ENCODE measurements at places on chromosomes 7 and 10.

GRCh38 chr10:128571745-128572144 is 445.5 kb upstream of the MKI67 start:
- no peak for DNase-seq

DNA sequence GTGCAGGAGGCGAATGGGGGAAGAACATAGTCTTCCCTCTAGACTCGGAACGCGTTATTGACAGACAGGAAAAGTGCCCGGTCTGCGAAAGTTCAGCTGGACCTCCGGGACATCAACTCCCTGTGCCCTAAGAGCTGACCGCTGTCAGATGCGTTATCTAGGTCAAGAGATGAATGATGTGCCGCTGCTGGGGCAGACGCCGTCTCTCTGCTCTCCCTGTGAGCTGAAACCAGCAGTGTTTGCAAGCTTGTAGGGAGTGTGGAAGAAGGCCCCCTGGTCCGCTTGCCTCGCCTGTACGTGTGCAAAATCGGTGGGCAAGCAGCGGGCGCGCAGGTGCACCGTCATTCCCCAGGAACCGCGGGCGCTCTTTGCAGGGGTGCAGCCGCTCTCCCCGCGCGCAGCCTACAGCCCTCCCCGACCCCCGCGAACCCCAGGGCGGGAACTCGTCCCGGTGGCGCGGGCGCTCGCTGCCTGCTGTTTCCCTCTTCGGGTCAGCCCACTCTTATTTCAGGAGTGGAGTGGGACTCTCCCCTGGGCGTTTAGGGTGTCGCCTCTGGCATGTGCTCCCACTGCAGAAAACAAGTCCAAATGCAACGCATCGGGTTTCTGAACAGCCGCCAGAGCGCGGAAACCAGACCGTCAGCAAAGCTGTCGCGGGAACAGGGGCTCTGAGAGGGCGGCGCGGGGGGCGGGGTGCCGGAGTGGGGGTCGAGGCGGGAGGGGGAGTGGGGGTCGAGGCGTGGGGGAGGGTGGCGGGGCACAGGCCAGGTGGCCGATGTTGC is 1.8 kb upstream of the PFKFB3 start:
- DNase-seq: no peak

DNA sequence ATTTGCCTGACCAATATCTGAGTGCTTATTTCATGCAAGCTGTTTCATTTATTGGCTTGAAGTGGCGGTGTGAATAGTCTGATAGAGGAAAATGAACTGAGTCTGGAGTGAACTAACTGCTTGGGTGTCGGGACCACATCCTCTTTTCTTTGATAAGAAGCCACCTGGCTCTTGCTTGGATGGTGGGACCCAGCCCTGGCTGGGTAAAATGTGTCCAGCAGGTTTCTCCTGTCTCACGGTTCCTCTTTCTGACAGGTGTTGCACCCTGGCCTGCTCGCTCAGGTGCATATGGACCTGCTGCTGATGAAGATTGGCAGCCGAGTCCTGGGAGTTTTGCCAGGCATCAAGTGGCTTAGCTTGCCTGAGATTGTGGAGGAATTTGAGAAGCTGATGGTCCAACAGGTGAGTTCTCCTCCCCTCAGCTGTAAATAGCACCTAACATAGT is 1.6 kb downstream of the ADCK2 start:
- DNase-seq: peak; percentile 49

DNA sequence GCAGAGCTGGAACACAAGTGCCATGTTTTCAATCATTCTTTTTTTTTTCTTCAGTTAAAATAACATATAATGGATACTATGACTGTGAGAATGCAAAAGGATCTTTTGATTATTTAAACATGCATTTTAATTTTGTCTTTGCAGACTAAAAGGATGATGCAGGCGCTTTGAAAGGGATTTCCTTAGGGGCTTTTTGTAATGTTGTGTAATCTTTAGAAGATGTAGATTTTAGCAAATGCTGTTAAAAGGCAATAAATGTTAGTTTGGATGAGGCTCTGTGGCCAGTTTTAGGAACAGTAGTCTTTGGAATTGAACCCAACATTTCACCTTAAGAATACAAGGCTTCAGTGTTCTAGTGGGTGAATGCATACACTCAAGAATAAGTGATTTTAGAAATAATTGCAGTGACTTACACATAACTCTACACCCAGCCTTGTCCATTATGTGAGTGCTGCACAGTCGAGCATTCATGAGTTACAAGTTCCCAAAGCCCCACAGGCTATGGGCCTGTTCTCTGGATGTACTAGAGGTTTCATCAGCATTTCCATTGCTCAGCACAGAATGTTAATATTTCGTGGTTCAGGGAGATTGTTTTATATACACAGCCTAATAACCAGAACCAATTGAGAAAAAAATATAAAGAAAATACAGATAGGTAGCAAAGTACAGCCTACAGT is 11.6 kb downstream of the PAPSS2 start:
- no peak for DNase-seq

GRCh38 chr7:150944066-150945042 is 33.8 kb downstream of the KCNH2 start:
- no peak for DNase-seq

DNA sequence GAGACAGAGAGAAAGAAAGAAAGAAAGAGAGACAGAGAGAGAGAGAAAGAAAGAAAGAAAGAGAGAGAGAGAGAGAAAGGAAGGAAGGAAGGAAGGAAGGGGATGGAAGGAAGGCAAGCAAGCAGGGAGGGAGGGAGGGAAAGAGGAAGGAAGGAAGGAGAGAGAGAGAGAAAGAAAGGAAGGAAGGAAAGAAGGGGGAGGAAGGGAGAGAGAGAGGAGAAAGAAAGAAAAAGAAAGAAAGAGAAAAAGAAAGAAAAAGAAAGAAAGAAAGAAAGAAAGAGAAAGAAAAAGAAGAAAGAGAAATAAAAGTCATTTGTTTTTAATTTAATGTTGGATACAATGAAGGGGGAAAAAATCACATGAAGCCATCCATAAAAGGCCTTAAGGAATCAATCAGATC is 4.6 kb upstream of the RASSF4 start:
- DNase-seq: no peak

DNA sequence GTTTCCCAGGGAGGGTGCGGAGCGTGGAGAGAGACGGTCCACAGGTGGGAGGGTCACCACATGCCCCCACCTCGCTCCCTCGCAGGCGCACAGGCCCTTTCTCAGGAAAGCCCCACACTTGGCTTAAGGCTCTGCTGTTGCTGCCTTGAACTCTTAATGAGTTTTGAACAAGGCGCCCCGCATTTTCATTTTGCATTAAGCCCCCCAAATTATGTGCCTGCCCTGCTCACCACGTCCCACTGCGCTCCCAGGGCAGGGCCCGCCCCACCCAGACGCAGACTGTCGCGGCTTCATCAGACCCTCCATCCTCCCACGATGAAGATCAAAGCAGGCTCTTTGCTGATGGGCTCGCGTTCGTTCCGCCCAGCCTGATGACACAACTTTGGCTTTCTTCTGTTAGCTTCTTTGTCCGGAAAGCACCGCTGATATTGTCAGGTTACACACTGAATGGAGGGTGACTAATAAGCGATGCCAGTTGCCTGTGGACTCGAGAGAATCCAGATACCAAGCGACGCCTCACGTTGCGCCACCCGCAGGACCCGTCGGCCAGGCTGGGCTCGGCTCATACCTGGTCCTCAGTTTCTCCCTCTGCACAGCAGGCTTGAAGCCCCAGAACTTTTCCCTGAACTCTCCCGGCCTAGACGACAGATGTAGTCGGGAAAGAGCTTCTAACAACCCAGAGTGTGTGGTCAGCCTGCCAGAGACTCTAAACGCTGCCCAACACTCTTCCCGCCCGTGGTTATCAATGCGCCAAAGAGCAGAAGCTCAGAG is 9.5 kb downstream of the CALML3 start:
- DNase-seq: no peak

- no peak for DNase-seq
Measured at GRCh38 chr7:50202052-50202555, 102.4 kb upstream of the IKZF1 start.

DNA sequence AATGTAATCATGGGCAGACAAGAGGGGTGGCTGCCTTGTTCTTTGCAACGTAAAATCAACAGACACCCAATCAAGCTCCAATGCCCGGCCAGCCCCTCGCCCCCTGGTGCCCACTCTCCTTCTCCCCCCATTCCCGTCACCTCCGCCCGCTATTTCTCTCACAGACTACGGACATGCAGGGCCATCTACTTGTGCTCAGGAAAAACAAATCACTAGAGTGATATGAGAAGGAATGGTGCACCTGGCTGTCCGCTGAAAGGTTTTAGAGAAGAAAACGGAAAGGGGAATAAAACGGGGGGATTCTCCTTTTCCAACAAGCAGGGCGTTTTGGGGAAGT is 396 bp downstream of the GRM8 start:
- DNase-seq: no peak

DNA sequence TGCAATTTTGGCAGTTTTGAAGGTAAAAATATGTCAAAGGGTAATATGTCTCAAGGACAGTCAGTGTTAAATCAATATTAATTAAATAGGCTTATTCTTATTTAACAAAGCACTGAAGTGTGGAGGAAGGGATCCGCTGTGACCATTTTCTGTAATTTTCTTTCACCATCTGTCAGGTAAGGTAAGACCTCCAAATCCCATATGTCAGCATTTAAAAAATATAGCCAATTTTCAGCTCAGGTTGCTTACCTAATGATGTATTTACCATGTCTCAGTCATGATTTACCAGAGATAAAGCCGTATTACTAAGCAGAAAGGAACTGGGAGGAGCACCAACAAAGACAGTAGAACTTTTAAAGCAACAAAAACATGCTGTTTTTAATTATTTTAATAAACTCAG is 683.9 kb downstream of the CCSER2 start:
- DNase-seq: no peak

GRCh38 chr7:27146491-27147198 is 929 bp downstream of the HOXA6 start:
- no peak for DNase-seq

DNA sequence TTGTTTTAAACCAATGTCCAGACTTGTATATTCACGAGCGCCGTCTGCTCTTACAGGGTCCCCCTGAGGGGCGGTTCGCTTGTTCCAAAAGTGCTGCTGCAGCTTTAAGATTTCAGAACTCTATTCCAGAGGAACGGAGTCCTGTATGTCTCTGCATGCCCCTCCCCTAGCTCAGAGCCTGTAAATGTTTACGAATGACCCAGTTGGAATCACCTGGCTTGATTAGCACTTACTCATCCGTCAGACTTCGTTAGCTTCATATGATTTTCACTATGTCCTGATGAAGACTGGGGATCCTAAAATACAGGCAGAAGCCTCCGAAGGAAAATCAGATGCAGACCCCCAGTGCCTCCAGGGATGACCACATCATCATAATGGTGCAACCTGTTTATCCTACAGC is 4.5 kb upstream of the CHST15 start:
- DNase-seq: no peak

- no peak for DNase-seq
Measured at GRCh38 chr10:3469639-3470020, 297.0 kb upstream of the PITRM1 start.

- DNase-seq: no peak
Measured at GRCh38 chr10:78298835-78299234, 265.2 kb downstream of the RPS24 start.

GRCh38 chr7:2962865-2963264 is 80.8 kb downstream of the CARD11 start:
- DNase-seq: no peak

DNA sequence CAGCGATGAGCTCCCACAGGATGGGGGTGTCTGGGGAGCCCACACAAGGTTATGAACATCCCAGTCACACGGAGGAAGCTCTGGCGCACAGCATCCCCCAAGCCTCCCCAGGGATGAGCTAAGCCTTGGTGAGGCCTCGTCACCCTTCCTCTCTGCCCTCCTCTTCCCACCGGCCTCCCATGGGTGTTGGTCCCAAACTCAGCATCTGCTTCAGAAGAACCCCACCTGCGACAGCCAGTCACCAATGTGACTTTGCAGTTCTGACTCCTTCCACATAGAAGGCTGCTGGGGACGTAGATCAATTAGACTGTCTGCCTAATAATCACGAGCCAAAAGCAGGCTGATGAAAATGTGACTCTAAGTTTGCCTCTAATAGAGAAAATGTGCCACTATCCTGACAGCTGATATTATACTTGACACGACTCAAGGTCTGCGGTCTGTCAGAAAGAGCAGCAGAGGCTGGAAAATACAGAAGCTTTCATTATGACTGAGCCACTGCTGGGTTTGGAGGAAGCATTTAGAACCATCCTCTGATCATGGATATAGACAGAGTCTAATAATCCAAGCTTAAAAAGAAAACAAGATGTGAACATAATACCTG is 116.0 kb upstream of the PFKP start:
- no peak for DNase-seq

DNA sequence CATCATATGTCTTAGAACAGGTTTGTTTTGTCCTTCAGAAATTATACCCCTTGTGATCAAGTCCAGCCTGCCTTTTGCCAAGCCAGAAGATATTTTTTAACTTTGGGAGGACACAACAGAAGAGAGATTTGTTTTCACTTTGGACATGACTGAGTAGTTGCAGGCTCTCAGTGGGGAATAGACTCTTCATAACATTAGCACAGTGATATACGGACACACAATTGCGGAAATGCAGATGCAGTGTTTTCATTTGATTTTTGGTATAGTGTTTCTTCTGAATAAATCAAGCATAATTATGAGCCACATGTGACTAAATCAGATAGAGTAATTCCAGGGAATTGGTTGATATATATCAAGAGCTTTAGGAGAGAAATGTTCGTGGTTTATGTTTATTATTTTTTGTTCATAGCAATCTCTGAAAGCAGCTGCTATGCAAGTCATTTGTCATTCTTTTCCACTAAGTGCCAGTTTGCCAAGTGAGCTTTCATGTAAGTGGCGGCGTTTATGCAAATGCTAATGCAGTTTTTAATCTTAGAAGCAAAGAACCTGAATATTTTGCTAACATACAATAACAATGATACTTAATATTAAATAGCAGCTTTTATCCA is 69.6 kb upstream of the HDAC9 start:
- DNase-seq: no peak

GRCh38 chr10:79275431-79275851 is 71.8 kb upstream of the PPIF start:
- DNase-seq: no peak

GRCh38 chr7:44595934-44596635 is 10.3 kb upstream of the OGDH start:
- DNase-seq: no peak

DNA sequence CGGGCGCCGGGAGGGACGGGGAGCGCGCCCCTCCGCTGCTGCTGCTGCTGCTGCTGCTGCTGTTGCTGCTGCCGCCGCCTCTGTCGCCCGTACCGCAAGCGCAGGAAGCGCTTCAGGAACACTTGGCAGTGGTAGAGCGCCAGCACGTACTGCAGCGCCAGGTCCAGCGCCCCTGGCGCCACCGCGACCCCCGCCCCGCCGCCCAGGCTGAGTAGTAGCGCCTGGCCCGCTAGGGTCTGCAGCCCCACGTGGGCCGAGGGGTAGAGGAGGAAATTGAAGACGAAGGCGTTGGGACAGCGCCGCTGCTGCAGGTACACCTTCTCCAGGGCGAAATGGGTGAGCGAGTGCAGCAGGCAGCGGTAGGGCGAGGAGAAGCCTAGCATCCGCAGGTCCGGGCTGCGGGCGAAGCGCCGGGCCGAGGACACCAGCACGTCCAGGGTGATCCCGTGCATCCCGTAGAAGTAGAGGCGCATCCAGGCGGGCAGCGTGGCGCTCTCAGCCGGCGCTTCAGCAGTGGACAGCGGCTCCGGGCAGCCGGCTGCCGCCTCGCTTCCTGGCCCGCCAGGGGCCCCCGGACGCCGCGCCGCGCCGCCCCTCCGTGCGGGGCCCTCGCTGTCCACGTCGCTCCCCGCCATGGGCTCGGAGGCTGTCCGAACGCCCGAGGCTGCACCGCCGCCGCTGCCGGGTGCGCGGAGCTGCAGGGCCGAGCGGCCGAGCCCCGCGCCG is at the start of gene TMEM229A:
Gene TMEM229A (minus strand): TSS at position 699 of the 726 bp plus-strand sequence. CDS start 64 bp downstream, at position 635.
- peak; percentile 72 for DNase-seq

GRCh38 chr7:111780527-111780926 is 218.2 kb upstream of the IMMP2L start:
- no peak for DNase-seq

- peak; percentile 51 for DNase-seq
Measured at GRCh38 chr10:117536072-117536865, 6.3 kb upstream of the EMX2 start.
